Esophagus squamous epithelium (tissue), 5 donors: ENCODE measurements at places on chromosomes 1 and 21.

- no peak for DNase-seq
Observed at GRCh38 chr1:16173447-16174260, 17.8 kb upstream of the EPHA2 start.

GRCh38 chr1:8017495-8018197 is 8.5 kb downstream of the ERRFI1 start:
- no peak for DNase-seq

DNA sequence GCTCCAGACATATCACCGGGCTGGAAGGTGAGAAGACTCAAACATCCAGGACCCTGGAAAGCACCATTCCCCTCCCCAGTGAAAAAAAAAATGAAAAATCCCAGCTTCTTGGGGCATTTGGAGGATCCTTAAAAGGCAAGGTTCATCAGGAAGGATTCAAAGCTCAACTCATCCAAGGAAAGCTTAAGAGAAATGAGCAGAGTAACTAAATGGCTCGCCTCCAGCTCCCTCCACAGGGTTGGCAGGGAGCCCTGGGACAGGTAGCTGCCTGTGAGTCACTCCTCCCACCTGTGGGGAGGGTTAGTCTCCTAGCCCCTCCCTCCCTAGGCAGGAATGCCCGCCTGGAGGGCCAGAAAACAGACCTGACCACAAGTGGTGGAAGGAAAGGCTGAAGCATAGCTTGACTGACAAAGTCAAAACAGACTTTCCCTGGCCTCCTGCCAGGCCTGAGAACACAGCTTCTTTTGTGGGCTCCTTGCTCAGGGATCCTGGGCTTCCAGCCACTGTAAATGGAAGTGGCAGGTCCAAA is 712 bp upstream of the LAMB3 start:
- no peak for DNase-seq

DNA sequence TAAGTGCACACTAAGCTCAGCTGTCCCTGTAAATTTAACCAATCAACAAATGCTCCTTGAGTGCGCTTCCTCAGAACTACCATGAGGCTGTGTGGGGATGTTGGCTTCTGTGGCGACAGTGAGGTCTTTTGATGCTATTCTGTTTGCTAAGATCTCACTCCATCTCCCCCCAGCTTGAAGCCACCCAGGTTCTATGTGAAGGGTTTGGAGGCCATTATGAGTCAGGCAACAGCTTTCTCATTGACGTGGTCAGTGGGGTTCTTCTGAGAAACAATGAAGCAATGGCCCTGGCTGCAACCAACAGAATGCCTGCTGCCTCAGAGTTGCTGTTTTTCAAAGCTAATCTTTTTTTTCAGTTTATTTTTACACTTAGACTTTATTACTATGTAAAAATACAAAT is 205.5 kb downstream of the PTBP2 start:
- no peak for DNase-seq

DNA sequence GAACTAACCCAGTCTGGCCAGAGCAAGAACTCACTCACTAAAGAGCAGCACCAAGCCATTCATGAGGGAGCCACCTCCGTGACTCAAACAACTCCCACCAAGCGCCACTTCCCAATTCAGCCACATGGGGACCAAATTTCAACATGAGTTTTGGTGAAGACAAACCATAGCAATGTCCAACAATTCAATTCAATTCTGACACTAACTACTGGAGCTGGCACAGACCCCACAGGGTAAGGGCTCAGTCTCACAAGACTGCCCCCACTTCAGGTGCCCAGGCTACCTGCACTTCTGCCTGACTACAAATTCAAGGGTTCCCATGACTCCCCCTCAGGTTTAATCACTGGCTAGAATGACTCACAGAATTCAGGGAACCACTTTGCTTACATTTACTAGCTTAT is 48.8 kb upstream of the RAP1A start:
- no peak for DNase-seq

DNA sequence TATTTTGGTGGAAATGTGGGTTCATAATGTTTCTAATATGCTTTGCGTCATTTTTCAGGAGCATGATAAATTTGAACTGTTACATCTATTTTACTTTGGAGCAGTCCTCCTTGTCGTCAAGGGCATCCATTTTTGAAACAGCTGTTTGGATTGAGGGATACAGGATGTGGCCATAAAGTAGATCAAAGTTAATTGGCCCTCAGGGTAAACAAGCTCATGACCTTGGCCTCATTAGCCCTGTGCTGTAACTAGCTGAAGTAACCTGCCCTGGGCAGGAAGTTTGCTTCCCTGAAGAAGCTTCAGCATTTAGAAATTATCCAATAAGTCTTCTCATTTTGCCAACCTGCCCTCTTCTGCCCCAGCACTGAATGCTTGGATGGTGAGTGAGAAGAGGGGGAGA is 24.8 kb upstream of the RGL1 start:
- DNase-seq = no peak

DNA sequence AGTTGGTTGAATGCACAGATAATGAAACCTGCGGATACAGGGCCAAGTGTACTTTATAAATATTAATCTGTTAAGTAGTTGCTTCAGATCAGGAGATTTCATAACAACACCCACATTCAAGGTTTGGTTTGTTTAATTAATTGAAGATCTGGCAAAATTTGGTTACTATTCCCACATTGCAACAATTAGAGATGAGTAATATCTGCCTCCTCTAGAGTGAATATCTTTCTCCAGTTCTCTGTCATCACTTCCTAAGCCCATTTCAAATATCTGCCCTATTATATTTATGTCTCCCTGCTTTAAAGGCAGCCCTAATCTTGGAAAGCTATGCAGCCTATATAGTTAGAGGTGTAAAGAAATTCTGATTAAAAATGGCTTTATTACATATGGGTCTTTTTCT is 61.4 kb downstream of the PPP2R5A start:
- DNase-seq = no peak
